ENCODE measurements at places on chromosomes 4 and X.

DNA sequence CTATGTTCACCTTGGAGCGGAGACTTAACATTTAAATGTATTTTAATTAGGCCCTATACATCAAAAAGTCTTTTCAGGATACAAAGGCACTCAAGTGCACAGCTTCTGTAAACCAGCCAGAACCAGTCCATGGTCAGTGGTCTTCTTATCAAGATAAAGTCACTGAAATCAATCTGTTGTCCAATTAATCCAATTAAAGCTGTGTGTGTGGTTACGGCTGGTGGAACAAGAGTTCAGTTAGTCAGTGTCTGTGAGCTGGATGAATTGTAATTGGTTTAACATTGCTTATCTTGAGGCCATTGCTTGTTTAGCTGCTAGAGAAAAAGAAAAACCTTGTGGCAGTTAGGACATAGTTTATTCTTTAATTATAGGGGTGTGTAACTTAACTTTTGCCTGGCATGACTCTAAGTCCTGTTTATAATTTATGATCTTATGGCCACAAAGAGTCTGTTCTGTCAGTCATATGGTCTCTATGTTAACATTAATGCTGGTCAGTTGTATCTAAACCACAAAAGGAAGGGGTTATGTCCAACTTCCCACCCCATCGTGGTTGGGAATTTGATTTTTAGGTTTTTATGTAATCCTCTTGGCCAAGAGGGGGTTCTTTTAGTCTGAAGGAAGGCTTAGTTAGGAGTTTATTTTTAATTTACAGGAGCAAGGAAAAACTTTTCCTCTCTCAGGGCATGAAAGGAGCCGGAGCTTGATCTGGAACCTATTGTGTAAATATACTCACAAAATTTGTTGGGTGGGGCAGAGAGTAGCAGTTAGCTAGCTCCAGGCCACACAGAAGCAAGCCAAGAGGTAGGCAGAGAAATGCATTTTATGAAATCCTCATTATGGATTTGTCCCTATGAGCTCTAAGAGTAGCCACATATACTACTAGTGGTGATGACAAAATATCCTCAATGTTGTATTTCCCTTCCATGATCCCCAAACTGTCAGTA lies 665.7 kb upstream of the ACTRT1 start:
- no peak for DNase-seq

DNA sequence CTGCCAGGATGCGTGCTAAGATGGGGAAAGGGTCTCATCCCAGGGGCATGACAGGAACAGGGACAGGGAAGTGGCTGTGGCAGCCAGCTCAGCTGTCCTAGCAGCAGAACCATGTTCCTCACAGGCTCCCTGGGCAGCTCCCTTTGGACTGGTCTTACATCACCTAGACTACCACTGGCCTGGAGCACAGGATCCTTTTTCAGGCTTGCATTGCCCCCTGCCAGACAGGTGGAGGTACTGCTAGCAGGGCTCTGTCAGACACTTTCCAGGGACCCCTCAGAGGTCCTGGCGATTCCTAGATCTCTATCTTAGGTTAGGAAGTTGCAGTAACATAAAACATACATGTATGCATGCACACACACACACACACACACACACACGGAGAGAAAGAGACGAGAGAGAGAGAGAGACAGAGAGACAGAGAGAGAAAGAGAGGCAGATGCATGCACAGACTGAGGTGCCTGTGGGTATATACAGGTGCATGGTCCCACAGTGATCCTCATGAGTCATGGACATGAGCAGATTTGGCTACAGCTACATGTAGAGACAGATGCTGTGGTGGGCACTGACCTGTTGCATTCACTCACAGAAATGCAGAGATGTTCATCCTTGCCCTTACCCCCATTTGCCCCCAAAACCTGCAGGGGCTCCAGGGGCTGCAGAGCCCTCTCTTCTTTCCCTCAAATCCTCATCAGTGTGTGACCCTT lies 63.6 kb downstream of the STARD8 start:
- DNase-seq: peak; percentile 76

DNA sequence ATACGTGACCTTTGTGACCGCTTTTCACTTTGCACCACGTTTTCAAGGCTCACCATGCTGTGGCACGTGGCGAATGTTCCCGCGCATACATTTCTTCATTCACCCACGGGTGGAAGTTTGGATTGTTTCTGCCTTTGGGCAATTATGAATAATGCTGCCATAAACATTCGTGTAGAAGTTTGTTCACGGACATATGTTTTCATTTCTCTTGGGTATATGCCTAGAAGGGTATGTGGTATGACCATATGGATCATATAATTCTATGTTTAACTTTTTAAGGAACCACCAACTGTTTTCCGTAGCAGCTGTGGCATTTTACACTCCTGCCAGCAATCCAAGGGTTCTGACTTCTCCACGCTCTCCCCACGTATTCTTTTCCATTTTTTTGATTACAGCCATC lies 60.9 kb upstream of the MXD4 start:
- DNase-seq: no peak

GRCh38 chr4:184237612-184238011 lies 19.9 kb upstream of the ENPP6 start:
- DNase-seq: peak; percentile 11

GRCh38 chr4:116183241-116183640 lies 902.1 kb downstream of the TRAM1L1 start:
- no peak for DNase-seq

DNA sequence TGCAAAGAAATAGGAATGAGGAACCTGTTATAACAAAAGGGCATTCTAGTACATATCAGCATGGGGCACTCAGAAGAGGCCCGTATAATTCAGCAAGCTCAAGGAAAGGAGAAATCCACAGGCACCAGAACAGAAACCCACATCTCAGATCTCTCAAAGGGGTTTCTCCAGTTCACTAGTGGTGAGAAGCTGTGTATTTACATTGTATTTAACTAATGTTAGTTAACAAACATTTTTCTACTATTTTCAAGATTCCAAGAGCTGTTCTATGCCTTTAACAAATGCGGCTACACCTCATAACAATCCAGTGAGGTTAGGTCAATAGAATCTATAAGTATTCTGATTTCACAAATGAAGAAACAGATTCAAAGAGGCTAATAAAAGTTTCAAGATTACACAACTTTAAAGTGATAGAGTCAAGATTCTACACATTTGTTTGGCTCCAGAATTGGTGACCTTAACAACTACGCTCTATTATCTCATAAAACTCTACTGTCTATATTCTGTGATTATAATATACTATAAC lies 77.3 kb downstream of the CXXC4 start:
- DNase-seq: no peak

GRCh38 chr4:15385928-15386327 lies 41.9 kb upstream of the C1QTNF7 start:
- DNase-seq: no peak

GRCh38 chrX:39442332-39442731 lies 641.1 kb downstream of the MID1IP1 start:
- no peak for DNase-seq

- DNase-seq: peak; percentile 50
Measured at GRCh38 chr4:141871086-141871770, 234.8 kb downstream of the IL15 start.

GRCh38 chr4:28449085-28449484 lies 1588.4 kb downstream of the STIM2 start:
- no peak for DNase-seq

DNA sequence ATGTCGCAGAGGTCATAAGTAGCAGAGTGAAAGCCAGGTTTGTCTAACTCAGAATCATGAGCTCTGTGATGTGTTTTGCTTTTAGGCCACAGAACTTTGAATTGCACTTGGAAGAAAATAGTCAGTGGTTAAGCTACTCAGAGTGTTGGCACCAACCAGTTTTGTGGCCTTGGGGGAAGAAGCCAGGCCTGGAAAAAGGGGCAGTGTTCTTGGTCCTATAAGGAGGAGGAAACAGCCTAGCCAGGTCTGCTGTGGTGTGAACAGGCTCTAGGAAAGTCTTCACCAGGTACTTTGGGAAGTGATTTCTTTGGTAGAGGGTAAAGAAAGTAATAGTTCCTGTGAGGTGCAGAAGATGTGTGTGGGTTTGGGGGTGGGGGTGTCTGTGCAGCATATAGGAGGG lies 49.2 kb downstream of the FHIP1A start:
- DNase-seq: no peak

GRCh38 chrX:38804432-38804681 lies 3.1 kb downstream of the MID1IP1 start:
- DNase-seq: no peak

- DNase-seq: no peak
Measured at GRCh38 chrX:107226757-107227156, 20.3 kb downstream of the DNAAF6 start.

DNA sequence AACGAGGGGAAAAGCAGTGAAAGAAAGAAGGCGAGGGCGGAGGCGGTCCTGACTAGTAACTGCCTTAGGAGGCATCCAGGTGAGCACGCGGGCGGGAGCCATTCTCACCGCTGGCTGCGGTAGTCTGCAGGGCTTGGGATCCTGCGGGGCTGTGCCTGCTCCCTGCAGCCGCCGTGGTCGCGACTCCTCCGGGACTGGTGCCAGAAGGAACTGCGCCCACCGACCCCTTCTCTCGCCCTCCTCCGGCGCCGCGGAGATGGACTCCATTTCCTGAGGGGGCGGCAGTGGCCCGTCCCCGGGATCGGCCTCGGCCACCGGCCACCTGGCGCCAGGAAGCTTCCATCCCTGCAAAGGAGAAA lies 543 bp downstream of the NFXL1 start:
- no peak for DNase-seq

DNA sequence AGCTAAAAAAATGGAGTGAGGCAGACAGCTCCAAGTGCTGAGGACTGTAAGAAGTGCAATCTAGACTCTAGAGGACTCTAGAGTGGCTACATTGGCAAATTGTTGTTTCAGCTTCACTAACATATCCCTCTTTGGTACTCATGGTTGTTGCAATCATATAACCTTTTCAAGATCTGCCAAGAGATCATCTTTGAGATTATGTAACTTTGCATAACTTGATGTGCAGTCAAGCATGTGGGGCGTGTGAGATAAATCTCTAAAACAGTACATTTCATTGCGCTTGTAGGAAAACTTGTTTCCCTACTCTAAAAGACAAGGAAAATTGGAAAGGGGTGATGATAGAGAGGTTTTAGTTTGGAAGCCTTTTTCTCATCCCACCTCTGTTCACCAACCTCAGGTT lies 11.2 kb upstream of the BRS3 start:
- DNase-seq: no peak

DNA sequence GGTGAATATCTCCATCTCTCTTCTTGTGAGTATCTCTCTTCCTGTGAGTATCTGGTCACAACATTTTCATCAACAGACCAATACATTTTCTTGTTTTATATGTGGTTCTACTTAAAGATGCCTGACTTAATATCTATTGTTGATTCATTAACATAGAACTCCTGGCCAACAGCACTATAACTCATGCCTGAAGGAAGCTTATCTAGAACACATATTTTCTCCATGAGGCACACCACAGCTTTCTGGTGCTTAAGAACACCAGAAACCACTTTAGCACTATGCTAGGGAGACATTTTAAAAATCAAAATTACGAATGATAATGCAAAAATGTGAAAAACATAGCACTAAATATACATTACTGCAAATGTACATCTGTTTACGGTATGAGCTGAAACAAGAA lies 190.4 kb downstream of the GABRB1 start:
- DNase-seq: peak; percentile 87

DNA sequence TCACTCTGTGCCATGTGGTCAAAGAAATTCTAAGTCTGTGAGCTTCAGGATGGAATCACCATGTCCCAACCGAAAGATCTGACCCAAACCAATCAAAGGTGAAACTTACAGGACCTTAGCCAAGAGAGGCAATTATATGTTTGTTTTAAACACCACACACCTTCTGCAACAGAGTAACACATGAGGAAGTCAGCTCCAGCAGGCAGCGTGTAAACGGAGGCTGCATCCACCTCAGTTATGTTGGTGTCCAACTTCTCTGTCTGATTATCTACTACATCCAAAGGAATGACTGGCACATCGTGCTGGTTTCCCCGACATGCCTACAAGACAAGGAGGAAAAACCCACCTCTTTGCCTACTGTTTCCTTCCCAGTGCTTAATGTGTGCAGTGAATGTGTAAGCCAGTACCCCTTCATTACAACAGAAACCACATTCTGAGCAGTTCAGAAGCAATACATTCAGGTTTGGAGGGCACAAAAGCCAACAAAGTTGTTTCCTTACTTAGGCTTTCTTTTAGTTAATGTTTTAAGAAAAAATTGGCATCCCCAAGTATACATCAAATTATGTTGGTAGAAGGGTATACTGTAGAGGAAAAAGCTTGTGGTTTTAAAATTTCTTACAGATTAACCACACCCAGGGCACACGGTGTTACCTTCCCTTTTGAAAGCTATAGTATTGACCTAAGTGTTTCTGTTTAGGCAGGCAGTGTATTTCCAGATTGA lies 12.4 kb downstream of the CASP6 start:
- DNase-seq: no peak

DNA sequence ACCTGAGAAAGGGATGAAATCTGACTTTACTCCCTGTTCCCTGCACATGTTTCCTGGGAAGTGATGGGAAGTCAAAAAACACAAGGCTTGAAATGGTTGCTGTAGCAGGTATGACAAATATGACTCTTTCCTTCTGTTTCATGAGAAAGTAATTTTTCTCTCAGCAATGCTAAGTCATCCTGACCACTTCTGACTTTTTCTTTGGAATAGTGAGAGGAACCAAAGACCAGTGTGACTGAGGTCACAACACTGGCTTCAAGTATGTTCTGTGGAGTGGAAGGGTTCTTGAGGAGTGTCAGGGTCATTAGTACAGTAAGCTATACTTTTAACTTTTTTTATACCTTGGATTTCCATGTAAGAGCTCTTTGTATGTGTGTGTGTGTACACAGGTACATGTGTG lies 225.3 kb downstream of the PPP3CA start:
- no peak for DNase-seq

DNA sequence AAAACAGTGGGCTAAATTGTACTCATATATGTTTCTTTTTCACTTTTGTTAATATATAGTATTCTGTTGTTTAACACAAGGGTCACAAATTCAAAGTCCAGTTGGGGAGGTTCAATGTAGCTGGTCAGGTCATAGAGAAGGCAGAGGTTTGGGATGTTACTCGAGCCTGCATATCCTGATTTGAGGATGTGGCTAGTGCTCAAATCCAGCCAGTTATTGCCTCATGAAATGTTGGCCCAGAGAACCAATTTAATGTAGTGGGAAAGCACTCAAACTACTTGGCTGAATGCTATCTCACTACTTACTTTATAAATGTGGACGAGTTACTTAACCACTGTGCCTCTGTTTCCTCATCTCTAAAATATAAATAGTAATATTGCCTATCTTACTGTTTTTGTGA lies 12.5 kb downstream of the USO1 start:
- DNase-seq: peak; percentile 23

GRCh38 chr4:94889946-94890345 lies 132.2 kb downstream of the BMPR1B start:
- DNase-seq: peak; percentile 91

Data from choroid plexus epithelial cell (primary cell).